Right lobe of liver (tissue), 6 donors: ENCODE measurements at places on chromosomes 7 and 10.
A peak's percentile ranks its signal among the peaks of the same experiment; 100 is the strongest.

GRCh38 chr10:132410779-132411532 is 14.0 kb downstream of the PWWP2B start:
- DNase-seq: no peak

- peak; percentile 27 for DNase-seq
Measured at GRCh38 chr10:46528171-46528671, 28.2 kb downstream of the GPRIN2 start.

DNA sequence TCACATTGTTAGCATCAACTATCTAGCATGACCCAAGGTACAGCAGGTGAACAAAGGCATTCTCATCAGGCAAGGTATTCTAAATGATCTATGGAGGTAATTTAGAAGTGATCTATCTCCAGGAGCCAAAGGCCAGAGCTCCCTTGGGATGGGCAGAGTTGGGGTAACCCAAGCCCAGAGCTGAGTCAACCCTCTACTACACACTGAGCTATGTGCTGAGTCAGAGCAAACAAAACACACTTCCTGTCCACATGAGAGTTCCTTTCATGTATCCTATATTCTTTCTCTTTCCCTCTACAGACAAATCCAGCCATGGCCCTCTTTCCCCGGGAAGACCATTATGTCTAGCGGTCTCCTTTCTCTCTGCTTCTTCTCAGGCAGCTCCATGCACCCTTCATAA is 68.2 kb upstream of the AGK start:
- no peak for DNase-seq

GRCh38 chr10:15813415-15813814 is 46.9 kb downstream of the MINDY3 start:
- no peak for DNase-seq

DNA sequence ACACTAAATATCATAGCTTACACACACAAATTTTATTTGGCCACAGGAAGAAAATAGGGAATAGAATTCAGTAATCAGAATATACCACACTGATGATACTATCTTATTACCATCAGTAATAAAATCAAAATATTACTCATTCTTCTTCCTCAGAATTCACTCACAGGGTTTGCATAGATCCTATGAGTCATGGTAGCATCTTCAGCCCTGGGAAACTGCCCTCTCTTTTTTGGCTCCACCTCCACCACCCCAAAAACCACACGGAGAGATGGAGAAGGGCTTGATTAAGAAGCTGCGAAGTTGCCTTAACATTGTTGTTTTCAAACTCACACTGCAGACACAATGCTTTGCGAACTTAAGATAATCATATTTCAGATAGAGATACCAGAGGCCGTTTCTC is 154.1 kb upstream of the AHR start:
- DNase-seq: no peak
